ENCODE measurements at places on chromosomes 12 and 14.

DNA sequence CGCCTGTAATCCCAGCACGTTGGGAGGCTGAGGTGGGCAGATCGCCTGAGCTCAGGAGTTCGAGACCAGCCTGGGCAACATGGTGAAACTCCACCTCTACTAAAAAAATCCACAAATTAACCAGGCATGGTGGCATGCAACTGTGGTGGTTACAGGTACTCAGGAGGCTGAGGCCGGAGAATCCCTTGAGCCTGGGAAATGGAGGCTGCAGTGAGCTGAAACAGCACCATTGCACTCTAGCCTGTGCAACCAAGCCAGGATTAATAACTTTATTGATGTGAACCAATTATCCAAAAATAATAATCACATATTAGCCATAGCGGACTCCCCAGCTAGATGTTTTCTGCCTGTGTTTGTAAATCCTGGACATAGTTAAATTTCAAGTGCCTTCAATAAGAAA is 1.8 kb upstream of the NUDT4 start:
- DNase-seq, result no peak

DNA sequence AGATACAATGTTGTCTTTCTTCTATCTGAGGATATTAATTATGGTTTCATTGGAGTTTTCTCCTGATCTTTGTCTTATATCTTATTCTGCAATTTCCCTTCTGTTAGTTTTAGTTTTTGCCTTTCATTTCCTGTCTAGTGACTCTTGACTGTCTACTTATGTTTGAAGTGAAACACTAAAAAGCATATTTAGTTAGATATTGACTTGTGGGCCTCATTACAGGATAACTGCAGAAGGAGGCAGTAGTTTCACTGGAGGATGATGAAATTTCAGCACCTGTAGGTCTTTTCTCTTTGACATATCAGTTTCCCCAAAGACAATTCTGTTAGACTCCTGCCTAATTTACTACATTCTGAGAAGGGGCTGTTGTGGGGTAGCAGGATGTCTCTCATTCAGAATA is 97.5 kb upstream of the NEDD1 start:
- DNase-seq, result no peak

- DNase-seq, result peak; percentile 3
These were observed 13.0 kb upstream of the TMED2 start for GRCh38 chr12:123571343-123571813.

DNA sequence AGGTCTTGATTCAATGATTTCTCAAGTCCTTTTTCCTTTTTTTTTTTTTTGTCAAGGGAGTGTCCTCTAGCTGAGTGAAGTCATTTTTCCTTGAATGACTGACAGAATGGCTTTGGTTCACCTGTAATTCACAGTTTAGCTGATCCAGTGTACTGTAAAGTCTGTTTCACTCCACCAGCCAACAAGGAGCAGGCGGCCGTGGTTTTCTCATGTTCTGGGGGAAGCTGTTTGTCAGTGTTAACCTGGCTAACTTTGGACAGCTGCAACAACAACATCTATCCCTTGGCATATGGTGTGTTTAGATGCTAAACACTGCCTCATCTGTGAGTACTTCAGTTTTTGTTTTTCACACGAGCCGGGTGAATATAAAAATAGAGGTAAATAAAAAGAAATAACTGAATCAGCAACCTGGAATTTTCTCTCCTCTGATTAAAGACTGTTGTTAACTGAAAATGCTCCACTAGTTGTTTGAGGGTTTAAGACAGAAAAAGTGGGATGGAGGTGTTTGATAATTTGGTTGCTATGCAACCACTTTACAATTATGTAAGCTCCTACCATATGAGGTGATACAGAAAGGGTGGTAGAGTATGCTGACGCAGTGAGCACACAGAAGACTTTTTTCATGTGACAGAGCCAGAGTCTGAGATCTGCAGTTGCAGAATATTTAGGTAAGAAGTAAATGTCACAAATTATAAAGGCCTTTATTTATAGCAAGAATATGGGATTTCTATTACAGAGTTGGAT is 50.3 kb upstream of the SLC2A13 start:
- no peak for DNase-seq

GRCh38 chr12:31203261-31203660 is 122.7 kb downstream of the SINHCAF start:
- no peak for DNase-seq

DNA sequence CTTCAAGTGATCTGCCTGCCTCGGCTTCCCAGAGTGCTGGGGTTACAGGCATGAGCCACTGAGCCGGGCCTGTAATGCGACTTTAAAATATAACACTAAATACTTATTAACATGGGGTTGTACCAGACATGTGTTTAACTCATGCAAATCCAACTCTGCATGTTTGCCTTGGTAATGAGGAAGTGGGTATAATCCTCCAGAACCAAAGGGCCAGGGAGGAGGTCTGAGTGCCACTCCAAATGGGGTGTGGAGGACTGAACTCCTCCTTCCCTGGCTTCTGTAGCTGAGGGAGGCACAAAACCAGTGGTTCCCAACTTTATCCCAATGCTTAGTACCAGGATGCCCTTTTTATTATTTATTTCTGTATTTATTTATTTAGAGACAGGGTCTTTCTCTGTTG is 61.6 kb upstream of the MED13L start:
- no peak for DNase-seq

- DNase-seq, result peak; percentile 90
These were observed 43.9 kb downstream of the MVK start for GRCh38 chr12:109617491-109617890.

DNA sequence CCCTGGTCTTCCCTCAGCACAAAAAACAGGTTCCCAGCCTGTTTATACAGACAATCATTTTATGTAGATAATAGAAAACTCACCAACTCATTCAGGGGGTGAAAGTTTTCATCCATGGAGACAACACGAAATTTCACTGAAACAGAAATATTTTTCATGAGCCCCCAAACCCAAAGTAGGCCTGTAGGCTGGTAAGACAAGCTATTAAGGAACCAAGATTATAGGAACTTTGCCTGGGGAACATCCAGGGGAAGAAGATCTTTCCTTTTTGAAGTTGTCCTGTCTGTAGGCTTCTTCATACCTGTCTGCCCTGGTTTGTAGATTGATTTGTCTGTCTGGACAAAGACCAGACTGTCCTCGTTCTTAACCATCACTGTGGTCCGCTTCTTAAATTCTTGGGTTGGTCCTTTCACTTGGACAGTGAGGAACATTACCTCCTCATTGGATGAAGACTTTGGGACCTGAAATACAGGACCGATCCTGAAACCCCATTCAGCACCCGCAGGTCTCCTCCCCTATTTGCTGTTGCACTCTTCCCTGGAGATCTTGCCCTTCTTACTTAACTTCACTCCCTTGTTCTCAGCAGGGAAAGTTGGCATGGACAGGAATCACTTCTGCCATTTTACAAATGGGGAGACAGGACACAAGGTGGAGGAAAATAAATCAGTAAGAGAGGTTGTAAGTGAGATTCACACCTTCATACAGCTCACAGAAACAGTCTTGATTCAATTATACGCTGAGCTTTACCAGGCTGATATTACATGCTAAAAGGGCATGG is 3.5 kb downstream of the A2M start:
- no peak for DNase-seq

DNA sequence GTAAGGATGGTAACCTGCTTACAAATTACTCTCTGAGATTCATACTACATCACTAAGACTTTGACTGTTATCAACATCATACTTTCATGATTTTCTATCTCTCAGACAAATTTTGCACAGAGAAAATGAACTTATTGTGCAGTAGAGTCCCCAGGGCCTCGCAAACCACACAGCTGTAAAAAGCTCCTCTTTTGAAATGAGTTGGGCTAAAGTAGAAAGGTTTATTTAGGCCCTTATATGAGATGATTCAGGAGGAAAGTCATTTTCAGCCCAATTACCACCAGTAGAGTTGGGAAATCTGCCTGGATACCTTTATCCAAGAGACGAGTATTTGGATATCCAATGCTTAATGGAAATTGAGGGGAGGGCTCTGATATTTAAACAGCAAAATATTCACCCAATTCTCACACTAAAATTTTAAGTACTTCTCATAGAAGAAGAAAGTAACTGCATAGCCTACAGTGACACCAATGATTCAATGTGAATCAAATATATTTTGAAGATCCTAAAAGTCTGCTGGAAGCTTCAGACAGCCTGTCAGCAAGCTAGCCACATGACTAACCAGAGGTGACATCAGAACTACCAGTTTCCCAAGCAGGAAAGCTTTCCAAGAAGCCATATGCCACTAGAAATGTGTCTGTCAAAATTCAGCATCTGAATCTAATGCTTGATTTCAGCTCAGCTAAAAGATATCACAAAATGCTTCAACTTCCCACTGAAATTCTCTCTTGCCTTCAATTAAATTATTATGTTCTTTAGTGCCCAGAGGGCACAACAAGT is 190.1 kb upstream of the SYT1 start:
- no peak for DNase-seq

DNA sequence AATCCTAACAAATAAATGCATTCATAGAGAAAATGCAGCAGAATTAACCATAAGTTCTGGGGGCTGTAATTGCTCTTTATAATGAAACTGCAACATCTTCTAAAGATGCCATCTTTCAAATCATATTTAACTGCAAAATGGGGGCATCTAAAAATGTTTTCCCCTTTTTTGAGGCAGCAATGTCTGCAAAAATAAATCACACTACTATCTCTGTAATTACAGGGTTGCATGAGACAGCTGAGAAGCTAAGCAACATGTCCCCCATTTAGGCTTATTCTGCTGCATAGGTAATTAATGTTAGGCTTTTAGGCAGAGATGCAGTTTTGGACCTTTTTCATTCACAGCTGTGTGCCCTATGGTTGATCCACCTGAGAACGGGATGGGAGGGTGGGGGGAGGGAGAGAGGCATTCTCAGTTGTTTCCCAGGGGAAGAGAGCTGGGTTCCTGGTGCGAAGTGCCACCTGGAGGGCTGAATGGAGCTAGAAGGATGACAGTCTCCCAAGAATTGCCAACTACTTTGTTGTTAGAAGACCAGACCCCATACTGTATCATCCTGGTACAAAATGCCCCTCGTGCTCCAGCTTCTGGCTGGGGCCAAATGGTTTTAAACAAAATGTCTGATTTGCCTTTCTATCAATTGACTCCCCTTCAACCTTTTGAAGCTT is 154.2 kb downstream of the APAF1 start:
- DNase-seq, result no peak

DNA sequence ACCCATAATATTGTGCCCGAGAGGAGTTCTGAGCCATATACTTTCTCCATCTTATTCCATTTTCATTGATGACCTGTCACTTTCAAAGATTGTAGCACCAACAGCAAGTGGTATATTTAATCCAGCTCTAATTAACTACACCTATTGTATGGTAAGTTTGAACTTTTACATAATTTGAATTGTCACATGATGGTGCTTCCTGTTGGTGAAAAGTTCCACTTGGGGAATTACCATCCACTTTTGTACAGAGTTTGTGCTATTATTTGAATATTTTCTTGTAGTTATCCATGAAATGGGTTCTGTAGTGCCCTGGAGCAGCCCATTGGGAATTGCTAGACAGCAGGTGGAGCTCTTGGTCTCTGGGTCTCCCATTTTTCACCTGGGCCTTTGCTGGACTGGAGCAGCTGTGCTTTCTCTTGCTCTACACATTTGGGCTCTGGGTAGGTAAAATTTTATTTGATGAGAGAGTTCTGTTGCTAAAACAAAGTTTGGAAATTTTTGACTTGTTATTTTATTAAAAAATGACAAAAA is 3.0 kb downstream of the SMCO3 start:
- DNase-seq, result no peak

- no peak for DNase-seq
These were observed 1.1 kb downstream of the MSRB3 start for GRCh38 chr12:65279369-65280112.

DNA sequence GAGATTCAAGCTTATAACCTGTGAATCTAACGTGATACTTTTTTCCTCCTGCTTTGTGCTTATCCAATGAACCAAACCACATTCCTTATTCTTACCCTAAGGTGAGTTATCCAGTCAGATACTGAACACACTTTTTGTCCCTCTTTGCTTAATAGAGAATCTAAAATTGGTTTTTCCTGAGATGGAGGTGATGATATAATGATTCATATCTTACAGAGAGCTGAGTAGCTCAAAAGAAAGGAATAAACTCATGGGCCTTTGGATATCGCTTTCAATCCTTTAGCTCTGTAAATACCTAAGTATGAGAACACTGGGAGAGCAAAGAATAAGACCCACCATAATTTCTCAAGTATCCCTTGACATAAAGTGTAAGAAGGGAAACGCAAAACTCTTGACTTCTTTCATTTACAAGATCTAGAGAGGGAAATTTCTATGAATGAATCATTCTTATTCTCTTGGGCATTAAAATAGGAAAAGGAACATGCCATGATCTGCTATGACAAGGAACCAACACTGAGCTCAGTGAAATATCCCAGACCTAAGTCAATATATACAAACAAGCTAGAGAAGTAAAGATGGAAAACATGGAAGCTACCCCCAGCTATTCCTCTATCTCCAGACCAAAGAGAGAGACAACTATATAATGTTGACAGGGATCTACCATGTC is 81.8 kb upstream of the STAC3 start:
- no peak for DNase-seq

- DNase-seq, result peak; percentile 38
These were observed 120.1 kb upstream of the MAX start for GRCh38 chr14:65222440-65222858.

GRCh38 chr12:132558042-132558856 is 52.1 kb downstream of the LRCOL1 start:
- no peak for DNase-seq

GRCh38 chr12:1878695-1879094 is 39.8 kb downstream of the CACNA2D4 start:
- no peak for DNase-seq

GRCh38 chr14:101033446-101034165 is 130.1 kb upstream of the RTL1 start:
- DNase-seq, result no peak

- no peak for DNase-seq
These were observed 21.1 kb downstream of the ENTPD5 start for GRCh38 chr14:73997944-73998447.
